AG20443 (cell line): ENCODE measurements at places on chromosomes 3 and 15.

DNA sequence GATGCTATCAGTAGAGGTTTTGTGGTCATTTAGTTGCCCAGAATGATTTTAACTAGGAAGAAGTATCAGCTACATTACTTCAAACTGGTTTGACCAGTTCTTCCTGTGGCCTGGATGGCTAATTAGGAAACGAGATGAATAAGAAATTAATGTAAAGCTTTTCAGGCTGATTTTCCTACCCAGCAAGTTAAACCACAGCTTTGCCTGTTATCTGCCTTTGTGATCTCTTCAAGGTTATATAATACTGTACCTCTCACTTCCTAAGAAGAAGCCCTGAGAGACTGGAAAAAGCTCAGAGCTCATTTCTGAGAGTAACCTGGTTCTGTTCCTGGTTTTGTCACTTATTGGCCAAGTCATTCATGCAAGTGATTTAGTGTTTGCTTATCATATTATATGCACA, 782.2 kb upstream of the GOLIM4 start:
- DNase-seq = no peak

DNA sequence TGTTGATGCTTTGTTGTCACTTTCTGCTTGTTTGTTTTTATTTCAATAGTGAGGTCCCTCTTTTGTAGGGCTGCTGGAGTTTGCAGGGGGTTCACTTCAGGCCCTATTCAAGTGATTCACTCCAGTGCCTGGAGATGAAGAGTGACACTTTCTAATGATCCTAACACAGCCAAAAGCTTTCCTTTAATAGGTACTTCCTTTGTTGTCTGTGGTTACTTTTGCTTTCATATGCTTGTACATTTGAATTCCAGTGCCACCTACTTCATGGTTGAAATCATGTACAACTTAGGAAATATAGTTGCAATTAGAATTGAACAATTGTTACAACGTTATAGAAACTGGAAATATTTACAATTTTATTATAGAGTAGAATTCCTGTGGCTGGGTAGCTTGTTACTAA, 466.8 kb upstream of the EPHA3 start:
- DNase-seq = no peak

DNA sequence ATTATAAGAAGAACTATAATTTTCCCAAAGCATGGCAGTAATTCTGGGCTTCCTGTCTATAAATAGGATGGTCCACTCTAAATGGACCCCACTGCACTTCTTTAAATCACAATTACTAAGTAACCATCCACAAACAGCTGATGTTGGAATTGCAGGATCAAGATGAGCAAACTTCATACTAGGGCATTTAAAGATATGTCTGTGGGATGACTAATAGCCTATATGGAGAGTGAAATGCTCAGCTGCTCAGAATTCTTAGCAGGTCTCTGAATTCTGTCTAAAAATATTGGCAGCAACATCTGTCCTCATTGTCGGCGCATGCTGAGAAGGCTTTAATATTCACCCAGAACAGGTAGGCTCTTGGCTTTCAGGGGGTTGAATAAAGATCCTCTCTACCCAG, 140.4 kb downstream of the SATB1 start:
- DNase-seq = no peak

DNA sequence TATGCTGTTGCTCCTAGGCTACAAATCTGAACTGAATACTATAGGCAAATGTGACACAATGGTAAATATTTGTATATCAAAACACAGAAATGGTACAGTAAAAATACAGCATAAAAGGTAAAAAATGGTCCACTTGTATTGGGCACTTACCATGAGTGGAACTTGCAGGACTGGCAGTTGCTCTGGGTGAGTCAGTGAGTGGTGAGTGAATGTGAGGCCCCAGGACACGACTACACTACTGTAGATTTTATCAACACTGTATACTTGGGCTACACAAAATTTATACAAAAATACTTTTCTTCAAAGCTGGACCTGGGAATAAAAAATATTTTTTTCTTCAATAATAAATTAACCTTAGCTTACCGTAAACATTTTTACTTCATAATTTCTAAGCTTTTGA, 41.6 kb upstream of the DUT start:
- DNase-seq = no peak

DNA sequence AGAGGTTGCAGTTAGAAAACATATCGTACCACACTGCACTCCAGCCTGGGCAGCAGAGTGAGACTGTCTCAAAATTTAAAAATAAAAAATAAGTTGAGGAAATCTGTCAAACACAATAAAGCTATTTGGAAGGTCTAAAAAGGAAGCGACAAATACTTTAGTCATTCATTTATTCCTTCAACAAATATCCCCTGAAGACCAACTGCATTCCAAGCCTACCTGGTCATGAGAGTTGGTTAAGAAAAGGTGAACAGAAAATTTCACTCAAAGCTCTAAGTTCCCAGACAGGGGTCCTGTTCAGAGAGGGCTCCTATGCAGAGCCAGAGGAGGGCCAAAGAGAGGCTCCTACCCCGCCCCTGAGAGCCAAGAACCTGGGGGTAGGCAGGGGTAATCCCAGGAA, 15.4 kb upstream of the PRKAR2A start:
- DNase-seq = no peak

DNA sequence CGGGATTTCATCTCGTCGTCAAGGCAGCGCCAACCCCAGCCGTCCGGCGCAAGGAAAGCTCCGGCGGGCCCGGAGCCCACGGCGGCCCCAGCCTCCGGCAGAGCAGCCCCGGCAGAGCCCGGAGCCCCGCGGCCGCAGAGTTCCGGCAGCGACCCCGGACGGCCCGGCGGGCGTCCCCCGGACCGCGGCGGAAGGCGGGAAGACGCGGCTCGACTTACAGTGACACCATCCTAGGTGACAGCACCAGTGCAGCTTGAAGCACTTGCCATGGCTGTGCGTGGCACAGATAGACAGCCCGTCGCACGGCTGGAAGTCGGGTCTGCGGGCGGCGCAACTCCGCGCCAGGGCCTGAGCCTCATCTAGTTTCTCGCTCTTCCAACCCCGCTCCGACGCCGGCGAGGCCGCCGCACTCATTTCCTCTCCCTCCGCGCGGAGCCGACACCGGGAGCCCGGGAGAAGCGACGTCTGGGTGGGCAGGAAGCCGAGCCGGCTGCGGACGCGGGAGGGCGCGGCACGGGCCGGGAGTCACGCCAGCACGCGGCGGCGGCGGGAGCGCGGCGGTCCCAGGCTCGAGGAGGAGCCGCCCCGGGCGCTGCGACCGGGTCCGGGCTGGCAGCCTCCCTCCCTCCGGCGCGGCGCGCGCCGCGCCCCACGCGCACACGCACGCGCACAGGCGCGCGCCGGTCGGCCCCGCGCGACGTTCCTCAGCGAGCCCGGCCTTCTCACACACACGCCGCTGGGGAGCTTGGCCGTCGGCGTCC, at the start of gene C3orf70:
Gene C3orf70 (minus strand): TSS at position 651 of the 761 bp plus-strand sequence. CDS start 237 bp downstream, at position 414.
- peak; percentile 82 for DNase-seq

GRCh38 chr15:25879438-25879837, 16.3 kb upstream of the ATP10A start:
- DNase-seq = no peak

DNA sequence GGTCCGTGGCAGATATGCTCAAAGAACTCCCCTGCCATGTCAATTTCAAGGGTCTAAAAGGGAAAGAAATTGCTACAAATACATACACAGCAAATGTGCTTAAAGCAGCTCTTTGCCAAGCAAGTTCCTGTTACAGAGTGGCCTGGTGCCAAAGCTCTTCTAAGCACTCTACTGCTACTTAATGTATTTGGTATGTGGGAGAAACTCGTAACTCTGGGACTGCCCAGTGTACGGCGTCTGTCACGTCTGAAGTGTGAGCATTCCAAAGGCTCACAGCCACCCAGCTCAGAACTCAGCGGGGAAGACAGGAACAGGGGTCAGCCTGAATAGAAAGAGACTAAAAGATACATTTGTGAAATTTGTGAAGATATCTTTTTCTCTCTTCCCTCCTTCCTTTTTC, 54.6 kb downstream of the RBMS3 start:
- peak; percentile 81 for DNase-seq

GRCh38 chr3:38510631-38511030, 14.5 kb downstream of the EXOG start:
- DNase-seq = no peak

DNA sequence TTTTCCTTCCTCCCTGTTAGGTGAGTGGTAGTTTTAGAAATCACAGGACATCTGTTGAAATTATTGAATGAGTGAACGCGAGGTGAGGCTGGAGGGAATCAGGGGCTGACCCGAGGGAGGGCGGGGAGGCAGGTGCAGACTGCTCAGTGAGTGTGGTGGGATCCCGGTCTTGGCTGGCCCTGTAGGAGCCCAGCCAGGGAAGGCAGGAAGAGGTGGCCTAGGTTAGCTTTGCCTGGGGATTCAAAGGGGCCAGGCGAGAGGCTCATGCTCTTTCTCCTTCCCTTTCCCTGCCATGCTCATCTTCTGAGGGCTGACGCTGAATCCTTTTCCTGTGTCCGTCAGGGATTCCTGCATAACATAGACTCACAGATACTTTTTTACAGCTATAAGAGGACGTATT, 15.1 kb downstream of the CACNA1D start:
- no peak for DNase-seq

- peak; percentile 29 for DNase-seq
These were observed 19.0 kb upstream of the PRICKLE2 start for GRCh38 chr3:64244011-64244942.
